C1 segment of cervical spinal cord (tissue), 14 donors: ENCODE measurements at places on chromosomes 7 and 10.
A peak's percentile ranks its signal among the peaks of the same experiment; 100 is the strongest.

DNA sequence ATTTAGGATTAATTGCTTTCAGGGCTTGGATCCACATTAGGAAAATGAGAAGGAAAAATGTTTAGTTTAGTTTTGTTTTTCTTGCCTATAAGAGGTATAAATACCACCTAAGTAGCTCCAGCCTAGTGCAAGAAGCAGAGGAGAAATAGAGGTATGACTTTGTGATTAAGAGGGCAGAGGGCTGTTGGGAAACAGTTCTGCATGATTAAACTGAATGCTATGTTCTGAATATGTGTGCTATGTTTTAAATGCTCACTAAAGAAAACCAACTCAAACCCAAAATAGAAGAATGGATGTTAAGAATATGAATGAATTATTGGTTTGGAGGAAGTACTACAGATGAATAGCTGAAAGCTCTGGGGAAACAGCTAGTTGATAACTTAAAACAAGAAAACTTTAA lies 7.6 kb downstream of the CALCR start:
- no peak for DNase-seq

DNA sequence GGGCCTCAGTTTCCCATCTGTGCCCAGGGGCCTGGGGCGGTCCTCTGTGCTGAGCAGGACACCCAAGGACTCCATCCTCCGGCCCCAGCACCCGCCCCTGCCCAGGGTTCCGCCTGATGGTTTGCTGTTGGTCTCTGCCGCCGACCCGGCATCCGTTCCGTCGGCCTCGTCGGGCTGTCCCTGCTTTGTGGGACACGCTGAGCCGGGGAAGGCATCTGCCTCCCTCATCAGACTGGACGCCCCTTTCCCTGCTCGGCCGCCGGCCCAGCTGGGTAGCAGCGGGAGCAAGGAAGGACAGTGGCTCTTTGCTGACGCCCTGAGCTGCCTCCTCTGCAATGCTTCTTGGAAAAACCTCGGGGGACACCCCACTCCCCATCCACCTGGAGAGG lies 39.5 kb downstream of the FAM20C start:
- DNase-seq: no peak

GRCh38 chr10:86846088-86846487 lies 89.7 kb downstream of the BMPR1A start:
- no peak for DNase-seq

DNA sequence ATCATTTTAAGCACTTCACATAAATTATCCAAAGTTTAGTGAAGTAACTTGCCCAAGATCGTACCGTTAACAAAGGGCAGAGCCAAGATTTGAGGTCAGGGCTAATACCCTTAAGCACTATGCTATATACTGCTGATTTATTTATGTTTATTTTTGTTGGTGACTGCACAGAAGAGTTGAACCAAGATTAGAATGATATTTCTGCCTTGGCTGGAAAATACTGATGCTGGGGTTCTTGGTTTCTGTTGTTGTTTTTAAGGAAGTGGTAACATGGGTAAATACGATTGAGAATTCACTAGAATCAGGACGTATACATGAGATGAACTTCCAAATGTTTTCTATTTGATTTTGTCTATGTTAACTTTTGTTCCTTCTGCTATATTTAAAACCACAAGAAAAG lies 9.3 kb downstream of the ADD3 start:
- no peak for DNase-seq

DNA sequence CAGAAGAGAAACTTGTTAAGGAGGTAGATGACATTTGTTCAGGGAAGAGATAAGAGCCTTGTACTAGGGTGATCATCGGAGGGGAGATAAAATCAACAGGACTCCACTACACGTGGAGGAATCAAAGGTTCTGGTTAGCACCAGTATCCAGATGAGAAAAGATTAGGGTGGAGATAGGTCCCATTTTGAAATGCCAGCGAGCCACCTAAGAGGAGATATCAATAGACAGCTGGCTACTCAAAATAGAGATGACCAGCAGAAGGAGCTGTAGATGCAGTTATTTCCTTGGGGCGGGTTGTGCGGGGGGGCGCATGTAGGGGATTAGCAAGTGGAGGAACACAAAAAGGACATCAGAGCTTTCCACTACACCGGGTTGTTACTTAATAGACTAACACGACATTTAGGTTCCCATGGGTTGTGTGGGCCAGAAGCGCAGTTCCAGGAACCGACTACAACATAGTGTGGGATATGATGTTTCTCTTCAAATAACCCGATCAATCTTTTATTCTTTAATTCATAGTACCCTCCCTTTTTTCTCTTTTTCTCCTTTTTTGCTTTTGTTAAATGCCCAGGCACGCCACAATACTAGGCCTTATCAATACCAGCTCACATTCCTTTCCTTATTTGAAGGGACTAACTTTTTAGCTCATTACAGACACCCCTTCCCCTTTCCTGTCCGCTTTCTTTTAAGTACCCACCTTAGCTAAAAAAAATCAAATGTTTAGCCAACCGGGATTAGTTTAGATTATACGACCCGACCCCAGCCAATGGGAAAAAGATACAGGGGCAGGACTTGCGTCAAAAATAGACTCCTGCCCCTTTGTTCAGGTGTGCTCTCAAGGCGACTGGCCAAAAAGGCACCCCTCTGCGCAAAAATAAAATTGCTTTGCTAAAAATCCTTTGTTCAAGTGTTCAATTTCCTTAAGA lies 2.0 kb upstream of the KIF11 start:
- peak; percentile 28 for DNase-seq
